Stimulated activated CD4-positive, alpha-beta T cell treated with anti-CD3 and anti-CD28 coated beads, TNF-alpha, amount 100 ng/mL, for 1 hour (primary cell): ENCODE measurements at places on chromosomes 6 and 20.

DNA sequence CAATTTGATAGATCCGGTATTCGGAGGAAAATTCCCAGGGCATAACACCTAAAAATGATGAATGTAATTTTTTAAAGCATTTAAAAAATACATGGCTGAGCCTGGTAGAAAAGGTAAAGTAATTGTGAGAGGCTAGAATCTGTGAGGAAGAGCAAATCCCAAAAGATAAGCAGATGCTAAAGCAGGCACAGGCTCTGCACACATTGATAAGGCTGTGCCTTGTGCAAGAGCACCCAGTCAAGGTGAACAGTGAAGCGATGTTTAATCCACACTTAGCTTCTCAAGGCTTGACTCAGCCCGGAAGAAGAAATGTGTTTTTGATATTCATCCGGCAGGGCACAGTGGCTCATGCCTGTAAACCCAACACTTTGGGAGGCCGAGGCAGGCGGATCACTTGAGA, 5.1 kb upstream of the EPB41L2 start:
- no peak for DNase-seq

GRCh38 chr6:39574991-39575390, 150.2 kb downstream of the KIF6 start:
- DNase-seq: no peak

DNA sequence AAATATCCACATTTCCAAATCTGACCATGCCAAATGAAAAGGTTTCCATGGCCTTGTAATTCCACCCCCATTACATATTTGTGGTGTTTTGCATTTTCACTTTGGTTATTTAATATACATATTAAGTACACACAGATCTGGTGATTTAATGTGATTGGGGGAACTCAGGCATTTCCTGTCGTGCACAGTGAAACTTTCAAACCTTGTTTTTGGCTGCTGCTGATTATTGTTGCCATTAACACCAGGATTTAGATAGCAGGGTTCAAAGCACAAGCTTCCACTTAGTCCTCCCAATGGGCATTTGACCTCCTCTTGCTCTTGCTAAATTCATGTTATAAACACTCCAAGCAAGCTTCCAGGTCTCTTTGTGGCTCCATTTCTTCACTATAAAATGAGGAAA, 166.5 kb downstream of the SOBP start:
- no peak for DNase-seq

GRCh38 chr6:148452876-148453275, 110.2 kb downstream of the SASH1 start:
- no peak for DNase-seq

- no peak for DNase-seq
Observed at GRCh38 chr6:165456286-165456685, 146.9 kb upstream of the C6orf118 start.

DNA sequence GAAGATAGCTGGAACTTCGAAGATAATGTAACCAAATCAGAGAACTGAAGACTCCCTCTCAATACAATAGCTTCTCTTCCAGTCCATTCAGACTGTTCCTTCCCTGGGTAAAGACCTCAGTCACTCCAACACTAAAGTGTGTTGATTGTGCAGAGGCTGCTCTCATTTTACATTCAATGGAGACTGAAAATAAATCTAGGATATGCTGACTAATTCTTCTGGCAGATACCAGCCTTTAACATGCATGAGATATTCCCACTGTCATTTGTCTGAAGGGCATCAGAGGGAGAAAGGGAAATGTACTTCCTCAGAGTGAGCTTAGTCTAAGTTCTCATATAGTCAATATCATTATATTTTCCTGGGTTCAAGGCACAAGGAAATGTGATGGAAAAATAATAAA, 166.4 kb upstream of the IRAK1BP1 start:
- DNase-seq: no peak

DNA sequence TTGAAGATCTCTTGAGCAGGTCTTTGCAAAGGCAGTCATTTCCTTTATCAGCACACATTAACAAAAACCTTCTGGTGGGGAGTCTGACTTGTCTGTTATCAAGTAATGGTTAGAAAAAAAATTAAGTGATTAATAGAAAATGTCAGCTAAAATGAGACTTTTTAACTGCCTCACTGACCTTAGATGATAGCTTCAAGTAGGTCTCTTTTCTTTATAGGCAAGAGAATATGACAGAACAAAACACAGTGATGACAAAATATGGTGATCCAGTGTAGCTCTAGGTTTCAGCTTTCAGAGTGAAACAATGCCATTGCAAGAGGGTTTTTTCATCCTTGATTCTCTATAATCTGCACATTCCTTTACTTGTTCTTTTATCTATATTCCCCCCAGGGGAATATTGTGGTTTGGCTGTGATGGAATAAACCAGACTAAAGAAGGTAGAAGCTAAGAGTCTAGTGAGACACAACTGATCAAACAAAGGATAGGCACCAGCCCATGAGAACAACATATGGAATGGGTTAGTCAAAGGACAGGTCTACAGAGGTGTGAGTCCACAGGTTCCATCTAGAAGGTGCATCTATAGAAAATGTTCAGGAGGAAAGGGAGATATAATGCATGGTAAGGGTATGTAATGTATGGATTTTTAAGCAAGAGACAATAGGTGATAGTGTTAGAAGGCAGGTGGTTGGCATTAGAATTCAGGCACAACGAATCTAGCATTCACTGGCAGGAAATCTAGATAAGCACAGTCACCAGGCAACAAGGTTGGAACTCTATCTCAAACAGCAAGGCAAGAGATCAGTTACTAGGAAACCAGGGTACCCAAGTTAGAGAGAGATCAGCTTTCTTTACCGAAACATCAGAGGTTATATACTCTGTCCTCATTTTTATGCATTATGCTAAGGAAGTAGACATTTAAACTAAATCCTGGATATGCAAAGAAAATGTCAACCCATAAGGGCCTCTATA, 228.9 kb upstream of the SMLR1 start:
- DNase-seq: no peak

DNA sequence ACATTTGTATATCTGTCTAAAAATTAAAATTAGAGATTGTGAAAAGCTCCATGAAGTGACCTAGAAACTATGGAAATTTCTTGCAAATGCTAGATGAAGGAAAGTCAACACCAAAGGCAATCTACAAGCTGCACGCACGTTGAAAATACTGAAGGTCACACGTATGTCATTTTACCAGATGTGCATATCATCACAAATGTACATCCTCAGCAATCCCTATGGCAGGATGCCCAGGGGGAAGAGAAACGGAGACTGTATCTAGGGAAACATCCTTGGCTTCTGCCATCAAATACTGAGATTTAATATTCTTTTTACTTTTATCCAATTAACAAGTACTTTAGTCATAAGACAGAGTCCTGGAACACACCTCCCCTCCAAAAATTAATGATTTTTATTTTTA, 672.0 kb downstream of the RNF144B start:
- no peak for DNase-seq

- DNase-seq: no peak
Observed at GRCh38 chr20:46354207-46354555, 45.9 kb upstream of the CDH22 start.

GRCh38 chr6:68876792-68877493, 241.9 kb downstream of the ADGRB3 start:
- DNase-seq: no peak

DNA sequence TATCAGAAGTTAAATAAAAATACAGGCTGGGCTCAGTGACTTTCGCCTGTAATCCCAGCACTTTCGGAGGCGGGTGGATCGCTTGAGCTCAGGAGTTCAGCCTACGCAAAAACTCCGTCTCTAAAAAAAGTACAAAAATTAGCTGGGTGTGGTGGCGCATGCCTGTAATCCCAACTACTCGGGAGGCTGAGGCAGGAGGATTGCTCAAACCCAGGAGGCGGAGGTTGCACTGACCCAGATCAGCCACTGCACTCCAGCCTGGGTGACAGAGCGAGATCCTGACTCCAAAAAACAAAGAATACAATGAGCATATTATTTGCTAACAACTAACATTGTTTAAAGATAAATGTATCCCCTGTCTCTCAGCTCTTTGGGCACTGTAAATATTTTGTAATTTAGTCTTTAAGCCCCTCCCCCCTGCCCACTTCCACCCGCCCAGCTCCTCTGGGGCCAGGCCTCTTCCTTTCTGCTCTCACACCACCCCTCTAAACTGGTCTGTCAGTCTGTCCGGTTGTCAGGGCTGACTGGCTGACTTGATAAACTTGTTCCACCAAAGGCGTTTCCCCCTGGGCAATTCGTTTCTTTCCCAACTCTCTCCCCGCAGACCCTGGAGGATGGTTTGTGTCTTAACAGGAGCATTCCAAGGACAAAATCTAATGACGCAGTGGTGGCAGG, 62.4 kb upstream of the QKI start:
- DNase-seq: no peak

DNA sequence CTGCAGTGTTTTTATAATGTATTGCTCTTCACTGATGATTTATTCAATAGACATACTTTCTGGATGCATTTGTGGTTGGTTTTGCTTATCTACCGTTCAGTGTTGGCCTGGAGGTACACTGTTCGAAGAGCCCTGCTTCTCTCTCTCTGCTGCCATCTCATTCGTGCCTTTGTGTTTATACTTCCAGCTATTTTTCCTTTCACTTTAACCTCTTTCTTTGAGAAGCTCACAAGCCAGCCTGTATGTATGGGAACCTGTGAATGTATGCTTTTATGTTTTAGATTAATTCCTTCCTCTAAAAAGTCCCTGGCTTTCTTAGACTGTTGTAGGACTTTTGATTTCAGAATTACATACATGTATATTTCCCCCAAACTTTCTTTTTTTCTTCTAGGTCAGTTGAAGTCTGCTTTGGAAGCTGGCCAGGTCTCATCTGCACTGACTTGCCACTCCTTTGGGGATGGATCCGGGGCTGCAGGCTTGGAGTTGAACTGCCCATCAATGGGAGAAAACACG, 83.0 kb downstream of the SCAND1 start:
- DNase-seq: no peak

DNA sequence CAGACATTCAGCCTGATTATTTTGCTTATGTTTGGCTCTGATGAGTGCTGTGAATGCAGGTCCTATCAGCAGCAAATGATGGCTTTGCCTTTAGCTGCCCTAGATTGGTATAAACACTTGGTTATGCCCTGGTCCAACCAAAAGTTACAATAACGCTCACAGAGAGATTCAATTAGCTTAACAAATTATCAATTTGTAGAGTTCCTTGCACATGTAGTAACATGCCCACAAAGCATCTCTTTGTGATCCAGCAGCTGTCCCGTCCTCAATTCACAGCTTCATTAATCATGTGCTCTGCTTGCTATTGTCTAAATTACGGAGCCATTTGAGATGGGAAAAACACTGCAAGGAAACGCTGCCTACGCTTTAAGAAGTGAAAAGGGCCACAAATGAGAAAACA, 457.9 kb downstream of the HDGFL1 start:
- no peak for DNase-seq

- DNase-seq: no peak
Observed at GRCh38 chr6:40550202-40551101, 36.7 kb downstream of the LRFN2 start.

DNA sequence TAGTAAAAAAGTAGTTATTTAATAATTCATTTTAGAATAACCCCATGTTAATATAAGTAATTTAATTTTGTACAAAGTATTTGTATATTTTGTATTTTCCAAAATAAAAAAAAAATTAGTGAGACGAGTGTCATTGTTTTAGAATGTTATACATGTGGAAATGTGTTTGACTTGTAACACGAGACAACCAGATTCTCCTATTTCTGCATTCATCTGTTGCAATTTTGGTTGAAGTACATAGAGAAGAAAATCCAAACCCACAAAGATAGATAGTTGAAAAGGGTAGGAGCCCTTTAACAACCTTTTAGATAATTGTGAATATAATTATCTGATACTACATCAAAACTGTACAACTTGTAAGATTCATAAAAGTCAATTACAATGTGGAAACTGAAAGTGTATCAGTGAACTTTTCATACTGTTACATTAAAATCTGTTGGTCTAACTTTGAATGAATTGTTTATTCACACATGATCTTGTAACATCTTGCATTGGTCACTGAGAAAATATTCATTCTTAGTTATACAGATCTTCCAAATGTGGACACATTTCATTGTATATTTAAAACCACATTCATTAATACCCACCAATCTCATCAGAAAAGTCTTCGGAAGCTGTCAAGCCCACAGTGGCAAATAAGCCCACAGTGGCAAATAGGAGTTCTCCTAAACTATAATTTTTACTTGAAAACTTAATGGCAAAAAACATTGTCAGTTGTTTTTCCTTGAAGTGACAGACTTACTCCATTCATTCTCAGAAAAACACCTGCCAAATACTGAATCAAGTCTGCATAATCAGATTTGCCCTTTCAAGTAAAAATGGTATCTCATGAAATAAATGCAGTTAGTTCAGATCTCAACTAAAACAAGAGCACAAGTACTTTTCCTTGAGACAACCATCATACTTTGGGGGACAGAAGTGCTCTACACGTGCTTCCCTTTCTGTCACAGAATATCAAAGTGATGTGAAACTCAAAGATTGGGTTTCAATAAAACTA, 52.8 kb downstream of the FKBP5 start:
- DNase-seq: no peak

DNA sequence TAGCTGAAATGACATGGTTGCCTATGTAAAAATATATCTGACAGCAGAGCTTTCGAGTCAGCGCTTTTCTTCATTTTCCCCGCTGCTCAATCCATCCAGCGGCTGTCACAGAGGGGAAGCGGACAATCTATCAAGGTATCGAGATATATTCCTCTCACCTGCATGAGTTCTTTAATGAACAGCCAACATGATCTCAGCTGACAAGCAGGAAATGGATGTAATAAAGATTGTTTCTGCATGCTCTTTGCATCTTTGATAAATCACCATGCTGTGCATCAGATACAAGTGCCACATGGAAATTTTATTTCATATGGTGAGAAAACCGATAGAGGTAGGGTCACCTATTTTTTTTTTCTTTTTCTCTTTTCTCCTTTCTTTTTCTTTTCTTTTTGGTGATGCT, 602.3 kb upstream of the MMS22L start:
- no peak for DNase-seq

GRCh38 chr20:41363601-41364000, 3.0 kb downstream of the EMILIN3 start:
- DNase-seq: no peak
